Fibroblast of skin of right biceps (primary cell): ENCODE measurements at places on chromosomes 16 and 17.

DNA sequence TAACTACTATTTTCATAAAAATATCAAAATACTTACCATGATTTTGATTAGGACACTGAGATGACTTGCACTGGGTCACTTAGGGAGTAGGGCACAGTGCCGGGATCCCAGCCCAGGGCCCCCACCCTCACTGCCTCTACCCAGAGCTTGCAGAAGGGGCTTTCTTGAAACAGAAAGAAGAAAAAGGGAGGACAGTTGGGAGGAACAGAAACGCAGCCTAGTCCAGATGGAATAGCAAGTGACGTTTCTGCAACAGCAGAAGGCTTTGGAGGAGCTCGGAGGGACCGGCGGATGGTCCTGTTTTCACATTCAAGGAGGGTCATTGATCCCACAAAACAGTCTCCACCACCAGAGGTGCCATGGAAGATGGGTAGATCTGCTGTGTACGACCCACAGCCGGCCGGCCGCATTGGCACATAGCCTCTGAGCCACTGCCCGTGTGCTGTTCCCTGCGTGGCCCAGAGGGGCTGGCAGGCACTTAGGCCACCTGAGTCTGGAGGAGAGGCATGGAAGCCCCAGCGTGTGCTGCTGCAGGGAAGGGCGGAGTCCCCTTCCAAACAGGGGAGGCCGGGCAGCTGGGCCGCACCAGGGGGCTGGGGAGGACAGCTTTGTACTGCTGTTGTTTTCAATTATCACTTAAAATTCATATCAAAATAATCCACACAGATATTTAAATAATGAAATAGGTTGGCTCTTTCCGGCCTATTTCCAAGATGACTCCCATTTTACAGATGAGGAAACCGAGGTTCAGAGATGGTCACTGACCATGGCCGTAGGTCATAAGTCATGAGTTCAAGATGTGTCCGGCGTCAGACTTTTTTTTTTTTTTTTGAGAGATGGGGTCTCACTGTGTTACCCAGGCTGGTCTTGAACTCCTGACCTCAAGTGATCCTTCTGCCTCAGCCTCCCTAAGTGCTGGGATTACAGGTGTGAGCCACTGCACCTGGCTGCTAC lies 22.9 kb upstream of the GSG1L start:
- no peak for DNase-seq

DNA sequence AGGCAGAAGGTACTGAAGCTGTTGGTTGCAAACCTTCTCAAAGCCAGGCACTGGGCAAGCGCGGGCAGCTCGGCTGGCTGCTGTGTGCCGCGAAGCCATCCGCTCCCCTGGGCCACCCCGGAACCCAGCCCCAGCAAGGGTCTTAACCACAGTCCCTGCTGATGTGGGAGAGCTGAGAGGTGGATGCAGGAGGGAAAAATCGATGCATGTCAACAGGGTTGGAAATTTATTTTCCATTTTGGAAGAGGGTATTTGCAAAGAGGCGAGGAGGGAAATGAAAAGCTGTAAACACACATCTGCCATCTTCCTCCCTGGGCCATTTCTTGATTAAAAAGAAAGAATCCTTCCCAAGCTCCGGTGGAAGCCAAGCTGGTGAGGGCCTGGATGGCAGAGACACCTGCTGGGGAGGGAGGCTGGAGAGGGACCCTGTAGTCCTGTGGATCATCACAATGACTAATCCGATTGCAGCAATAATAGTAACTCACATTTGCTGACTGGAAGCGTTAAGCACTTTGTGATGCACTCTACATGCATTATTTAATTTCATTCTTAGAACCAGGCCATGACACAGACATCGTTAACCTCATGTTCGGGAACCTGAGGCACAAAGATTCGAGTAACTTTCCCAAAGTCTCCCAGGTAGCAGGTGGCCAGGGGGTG lies 13.9 kb upstream of the TBX2 start:
- no peak for DNase-seq

DNA sequence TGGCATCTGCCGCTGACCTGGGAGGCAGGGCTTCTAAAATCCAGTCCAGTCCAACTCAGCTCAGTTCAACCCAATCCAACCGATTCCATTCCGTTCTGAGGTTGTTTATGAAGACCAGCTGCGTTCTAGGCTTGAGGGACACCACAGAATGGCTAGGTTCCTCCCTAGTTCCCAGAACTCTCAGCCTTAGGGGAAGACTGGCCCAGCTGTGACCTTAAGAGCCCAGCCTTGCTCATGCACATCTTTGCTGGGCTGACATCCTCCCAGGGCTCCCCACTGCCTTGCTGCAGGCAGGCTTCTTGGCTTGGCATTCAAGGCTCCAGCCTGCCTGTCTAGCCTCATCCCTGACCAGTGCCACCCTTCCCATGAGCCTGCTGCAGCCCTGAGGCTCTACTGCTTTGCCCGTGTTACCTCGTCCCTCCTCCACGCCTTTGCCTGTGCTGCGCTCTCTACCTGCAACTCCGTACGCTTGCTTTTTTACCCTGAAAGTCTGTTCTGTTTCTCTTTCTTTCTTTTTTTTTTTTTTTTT lies 7.9 kb downstream of the SLC12A3 start:
- no peak for DNase-seq

DNA sequence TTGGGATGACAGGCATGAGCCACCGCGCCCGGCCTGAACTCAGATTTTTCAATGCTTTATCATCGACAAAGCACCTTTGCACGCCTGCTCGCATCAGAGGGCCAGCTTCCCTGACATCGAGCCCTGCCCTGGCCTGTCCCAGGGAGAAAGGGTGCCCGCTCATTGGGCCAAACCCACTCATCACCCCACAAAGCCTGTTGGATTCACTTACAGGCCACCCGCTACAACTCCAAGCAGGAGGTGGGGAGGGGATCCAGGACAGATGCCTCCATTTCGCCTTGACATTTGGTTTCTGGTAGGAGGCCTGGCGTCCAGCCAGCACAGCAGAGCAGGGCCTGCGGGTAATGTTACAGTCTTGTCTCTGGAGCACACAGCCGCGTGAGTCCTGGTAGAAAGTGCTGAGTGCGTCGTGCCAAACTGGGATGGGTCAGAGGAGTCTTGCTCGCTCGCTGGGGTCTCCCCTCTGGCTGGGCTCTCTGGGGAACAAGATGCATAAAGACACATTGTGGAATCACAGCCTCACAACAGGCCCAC lies 19.8 kb downstream of the SMTNL2 start:
- DNase-seq = peak; percentile 67

DNA sequence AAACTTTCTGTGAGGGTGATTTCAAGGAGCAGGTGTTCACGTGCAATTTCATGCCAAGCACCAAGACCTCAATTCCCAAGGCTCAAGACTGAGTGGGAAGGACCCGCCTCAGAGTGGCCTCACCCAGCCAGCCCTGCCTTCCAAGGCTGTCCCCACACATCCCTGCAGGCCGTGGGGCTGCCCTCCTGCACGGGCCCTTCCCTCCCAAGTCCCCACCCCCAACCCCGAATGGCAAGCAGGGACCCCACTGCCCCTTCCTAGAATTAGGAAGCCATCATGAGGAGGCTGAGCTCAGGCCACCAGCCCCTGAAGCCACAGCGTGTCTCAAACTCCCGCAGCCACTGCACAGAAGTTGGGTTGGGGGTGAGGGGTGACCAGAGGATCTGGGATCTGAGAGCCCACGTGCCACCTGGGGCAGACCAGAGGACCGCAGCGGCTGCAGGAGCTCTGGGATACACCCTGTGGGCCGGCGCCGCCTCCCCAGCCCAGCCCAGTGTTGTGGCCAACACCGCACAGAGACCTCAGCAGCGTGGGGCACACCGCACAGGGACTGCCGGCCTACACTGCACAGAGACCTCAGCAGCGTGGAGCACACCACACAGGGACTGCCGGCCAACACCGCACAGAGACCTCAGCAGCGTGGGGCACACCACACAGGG lies 20.7 kb downstream of the GNPTG start:
- no peak for DNase-seq
